Stimulated activated memory B cell treated with anti-CD40 and anti-IgM and Interleukin-4, amounts not matched to agents 10 μg/mL and 1 μg/mL and 100 μg/mL, for 72 hours (primary cell): ENCODE measurements at places on chromosomes 7 and 10.

- no peak for ATAC-seq
These were observed 42.7 kb downstream of the PAXIP1 start for GRCh38 chr7:154960063-154960790.

DNA sequence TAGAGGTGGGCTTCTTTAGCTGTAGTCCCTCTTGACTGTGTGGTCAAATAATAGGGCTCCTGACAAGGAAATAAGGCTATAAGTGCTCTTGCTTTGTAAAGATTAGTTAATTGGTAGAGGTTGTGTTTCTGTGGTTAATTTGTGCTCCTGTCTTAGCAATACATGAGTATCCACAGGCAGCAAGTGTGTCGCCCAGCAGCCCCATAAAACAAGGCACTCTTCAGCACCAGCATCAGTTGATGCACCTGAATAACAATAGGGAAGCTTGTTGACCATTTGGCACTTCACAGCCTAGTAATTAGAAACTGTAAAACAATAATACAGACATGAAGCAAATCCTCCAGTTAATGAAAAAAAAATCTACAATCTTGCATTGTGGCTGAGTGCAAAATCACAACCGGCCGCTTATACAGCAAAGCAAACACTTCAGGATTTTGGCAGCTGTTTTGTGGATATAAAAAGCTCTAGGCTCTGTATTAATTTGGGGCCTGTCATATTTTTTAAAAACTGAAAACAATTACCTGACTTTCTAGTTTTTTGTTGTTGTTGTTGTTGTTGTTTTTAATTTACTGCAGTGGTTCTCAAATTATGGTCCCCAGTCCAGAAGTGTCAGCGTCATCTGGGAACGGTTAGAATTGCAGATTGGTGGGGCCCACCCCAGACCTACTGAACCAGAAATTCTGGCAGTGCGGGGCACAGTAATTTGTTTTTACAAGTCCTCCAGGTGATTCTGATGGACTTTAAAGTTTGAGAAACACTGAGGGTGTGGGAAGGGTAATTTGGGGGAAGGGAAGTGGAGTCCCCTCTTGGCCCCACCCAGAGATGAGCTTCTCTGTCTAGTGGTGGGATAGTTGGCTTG, 56.8 kb downstream of the AUTS2 start:
- no peak for ATAC-seq

DNA sequence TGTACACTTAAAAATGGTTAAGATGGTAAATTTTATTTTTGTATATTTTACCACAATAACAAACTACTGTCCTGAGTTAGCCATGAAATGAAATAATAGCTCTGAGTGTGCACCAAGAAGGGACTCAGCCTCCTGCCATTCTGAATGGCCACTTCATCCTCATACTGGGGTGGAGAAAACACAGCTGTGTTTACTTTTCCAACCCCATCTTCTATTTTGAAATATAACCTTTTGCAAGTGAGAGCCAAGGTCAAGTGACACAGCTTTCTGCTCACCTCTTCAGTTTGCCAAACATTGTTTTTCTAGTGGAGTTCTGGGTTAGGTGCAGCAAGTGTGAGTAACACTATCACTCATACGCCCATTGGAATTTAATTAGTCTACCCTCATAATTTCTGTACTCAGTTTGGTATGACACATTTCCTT, 107.4 kb upstream of the GLCCI1 start:
- no peak for ATAC-seq

- ATAC-seq = no peak
These were observed 117.5 kb upstream of the HGF start for GRCh38 chr7:81887098-81888090.

DNA sequence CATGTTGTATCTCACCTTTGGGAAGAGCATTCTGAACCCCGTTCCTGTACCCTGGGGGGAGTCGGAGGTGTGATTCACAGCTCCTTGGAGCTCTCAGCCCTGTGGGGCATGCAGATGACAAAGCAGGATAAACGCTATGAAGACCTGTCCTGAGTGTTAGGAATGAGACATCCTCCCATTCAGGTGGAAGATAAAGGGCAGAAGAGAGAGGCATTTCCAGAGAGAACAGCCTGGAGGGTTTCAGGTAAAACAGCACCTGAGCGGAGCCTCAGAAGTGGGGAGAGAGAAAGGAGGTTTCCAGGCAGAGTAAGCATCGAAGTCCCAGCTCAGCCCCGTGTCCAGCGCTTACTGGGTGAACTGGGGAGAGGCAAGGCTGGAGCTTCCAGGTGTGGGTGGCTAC, 288.9 kb downstream of the KLF6 start:
- no peak for ATAC-seq

GRCh38 chr7:158959954-158960353, 103.6 kb downstream of the DYNC2I1 start:
- no peak for ATAC-seq

- no peak for ATAC-seq
These were observed 1.7 kb downstream of the CREB3L2 start for GRCh38 chr7:138000081-138000701.

DNA sequence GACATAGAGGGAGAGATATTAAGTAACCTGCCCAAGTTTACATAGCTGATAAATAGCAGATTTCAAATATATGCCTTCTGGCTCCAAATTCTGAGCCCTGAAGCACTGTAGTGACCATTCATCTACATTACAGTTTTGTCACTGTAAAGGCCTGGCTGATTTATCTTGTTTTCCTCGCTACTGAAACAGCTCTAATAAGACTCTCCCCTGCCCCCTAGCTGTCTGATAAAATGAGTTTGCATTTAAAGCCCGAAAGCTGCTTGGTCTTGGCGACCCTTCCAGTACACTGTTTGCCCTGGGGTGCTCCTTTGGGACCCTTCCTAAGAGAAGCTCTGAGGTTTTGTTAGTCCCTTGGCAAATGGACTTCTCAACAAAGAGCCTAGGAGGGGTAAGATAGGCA, 59.7 kb upstream of the RAB11FIP2 start:
- ATAC-seq = no peak

DNA sequence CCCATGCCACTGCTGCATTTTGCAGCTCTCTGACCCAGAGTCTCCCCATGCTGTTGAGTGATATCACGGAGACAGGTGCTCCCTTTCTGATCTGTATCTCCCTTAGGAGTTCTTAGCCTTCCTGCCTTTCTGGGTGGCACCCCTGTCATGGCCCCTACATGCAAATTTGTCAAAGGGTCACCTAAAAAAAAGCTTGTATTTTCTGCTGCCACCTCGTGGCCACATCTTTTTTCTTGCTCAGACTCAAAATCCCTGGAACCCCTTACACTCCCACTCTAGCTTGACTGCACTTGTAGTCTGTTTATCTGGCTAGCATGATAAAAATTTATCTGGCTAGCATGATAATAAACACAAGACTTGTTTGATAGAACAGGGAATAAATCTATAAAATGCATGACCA, 809.1 kb downstream of the SORCS1 start:
- ATAC-seq = no peak
